ENCODE measurements at places on chromosomes 1 and 21.

DNA sequence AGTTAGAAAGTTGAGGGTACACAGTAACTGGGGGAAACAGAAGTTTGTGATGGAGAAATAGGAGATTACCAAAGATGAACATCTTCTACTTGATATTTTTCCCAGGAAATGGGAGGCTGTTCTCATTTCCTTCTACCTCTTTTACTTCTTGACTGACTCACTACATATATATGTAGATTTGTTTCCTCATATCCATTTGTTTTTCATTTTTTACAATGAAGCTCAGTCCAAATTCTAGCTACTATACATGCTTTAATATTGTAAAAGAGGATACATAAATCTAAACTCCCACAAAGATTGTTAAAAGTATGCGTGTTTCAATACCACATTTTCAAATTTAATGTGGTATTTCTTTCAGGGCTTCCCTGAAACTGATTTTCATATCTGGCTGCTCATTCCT is 366.6 kb upstream of the NCAM2 start:
- no peak for DNase-seq

GRCh38 chr1:14486401-14487201 is 111.9 kb upstream of the KAZN start:
- DNase-seq: no peak

GRCh38 chr1:192730198-192730597 is 78.6 kb upstream of the RGS2 start:
- no peak for DNase-seq

- DNase-seq: no peak
Observed at GRCh38 chr21:44647222-44647552, 973 bp downstream of the KRTAP10-11 start.

DNA sequence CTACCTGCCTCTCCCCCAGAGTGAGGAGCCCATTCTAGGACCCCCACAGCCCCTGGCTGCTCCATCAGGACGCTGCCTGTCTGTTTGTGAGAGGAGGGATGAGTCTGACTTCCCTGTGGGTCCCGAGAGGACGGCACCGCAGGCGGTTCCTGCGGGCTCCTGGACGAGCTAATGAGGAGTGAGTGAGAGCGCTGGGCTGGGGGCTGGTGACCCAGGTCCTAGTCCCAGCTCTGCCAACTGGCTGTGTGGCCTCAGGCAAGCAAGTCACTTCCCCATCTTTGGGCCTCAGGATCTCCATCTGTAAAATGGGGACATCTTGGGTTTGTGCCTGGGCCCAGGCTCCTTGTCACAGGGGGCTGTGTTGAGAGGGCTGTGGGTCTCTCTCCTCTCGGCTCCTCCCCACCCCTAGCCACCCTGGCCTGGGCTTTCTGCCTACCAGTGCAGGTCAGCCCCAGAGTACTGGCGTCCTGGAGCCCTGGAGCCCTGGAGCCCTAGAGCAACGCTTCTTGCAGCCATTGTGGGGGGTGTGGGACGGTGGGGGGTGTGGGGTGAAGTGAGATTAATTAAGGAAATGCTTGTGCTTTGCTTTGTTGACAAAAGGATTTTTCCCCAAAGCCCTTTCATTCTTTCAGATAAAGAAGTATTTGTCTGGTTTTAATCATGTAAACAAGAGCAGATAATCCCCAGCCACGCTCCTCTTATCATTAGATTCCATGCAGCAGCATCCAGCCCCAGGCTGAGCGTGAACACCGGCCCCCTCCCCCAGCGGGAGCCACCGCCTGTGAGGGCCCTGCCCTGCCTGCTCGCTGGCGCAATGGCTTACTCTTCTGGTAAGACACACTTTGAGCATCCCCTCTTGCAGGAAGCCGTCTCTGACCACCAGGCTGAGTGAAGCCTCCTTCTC is 26.8 kb downstream of the SLC1A7 start:
- DNase-seq: no peak

DNA sequence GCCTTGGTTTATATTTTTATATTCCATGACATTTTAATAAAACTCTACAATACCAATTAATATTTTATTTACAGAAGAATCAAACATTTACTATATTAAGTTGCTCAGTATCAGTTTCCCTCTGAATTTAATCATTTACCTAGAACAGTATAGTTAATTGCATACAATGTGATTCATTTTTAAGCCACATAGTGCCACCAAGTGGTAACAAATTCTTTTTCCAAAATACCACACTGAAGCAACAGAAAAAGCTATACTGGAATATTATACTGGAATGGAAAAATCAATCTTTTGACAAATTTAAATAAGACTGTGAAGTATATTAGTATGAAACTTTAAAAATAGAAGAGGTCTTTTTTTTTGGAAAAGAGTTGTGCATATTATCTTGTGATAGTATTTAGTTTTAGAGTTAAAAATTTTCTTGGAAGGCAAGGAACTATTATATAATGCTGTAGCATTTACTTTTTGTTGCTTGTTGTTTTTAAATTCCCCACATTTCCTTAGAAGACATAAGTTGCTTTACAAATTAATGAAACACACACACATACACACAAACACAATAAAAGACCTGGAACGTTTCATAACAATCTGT is 57.3 kb downstream of the ZNF644 start:
- DNase-seq: no peak

DNA sequence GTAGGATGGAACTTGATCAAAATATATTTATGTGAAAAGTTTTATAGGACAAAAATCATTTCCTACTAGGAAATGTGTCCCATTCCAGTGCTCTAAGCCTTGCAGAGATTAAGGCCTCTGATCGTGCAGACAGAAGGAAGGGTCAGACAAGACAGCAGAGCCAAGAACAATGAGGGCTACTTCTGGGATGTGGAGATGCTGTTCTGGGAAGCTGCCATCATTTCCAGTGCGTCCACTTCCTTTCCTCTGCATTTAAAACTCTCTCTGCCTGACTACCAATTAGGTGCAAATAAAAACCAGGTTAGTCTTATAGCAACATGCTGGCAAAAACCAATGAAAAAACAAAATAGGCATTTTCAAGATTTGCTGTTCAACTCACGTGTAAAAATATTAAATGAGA is 36.1 kb downstream of the BEND5 start:
- no peak for DNase-seq

GRCh38 chr1:202276081-202276715 is 65.5 kb downstream of the UBE2T start:
- DNase-seq: no peak

DNA sequence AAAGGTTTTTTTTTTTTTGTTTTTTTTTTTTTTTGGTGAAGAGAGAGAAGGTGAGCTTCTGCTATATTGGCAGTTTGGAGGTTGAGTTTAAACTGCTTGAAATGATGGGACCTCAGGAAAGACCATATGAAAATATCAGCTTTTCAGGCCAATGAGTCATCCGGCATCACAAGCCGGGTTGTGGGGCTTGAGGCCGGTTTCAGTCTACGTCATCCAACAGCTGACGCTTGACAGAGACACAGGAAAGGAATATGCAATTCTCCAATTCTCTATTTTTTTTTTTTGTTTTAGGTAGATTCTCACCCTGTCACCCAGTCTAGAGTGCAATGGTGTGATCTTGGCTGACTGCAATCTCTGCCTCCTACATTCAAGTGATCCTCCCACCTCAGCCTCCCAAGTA is 52.4 kb downstream of the KCNJ6 start:
- no peak for DNase-seq

DNA sequence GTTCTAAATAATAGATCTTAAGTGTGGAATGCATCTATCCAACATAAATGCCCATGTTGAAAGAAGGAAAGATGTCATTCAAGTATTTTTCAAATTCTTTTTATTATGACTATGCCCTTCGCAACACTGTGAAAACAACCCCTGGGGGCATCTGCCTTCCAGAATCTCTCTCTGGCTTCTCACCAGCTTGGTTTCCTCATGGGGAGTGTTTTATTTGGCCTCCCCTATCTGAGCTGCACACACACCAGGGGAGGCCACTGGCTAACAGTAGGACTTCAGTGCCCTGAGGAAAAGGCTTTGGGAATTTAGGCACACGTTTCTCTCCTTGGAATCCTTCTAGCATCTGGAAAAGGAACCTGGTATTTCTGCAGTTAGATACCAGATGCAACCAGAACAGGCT is 130.6 kb downstream of the EDEM3 start:
- DNase-seq: no peak

GRCh38 chr1:28021064-28021463 is 61.3 kb downstream of the XKR8 start:
- DNase-seq: no peak

DNA sequence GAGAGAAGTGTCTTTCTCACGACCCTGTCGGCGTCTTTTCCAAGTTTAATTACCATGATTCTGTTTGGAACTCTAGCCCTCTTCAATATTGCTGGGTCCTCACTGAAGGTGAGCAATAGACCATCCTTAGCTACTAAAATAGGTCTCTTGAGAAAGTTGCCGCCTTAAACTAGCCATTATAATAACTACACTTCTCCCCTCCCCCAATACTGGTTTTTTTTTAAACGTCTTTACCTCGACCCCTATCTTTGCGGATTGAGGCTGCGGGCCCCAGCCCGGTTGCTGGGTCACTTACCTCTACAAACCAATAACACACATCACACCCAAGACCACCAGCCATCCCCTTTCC is 672 bp downstream of the ENSA start:
- no peak for DNase-seq

DNA sequence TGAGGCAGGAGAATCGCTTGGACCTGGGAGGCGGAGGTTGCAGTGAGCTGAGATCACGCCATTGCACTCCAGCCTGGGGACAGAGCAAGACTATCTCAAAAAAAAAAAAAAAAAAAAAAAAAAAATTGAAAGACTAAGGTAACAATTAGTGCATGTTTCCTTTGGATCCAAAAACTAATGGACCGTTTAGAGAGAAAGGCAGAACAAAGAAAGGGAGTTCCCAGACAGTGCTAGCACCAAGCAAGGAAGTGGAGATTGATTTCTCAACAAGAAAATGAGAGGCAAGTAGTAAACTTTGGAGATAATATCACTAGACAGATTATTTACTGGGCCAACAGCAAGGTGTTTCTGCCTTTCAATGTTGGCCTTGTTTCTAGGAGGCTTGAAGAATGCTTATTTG is 24.2 kb downstream of the ATP1B1 start:
- no peak for DNase-seq

DNA sequence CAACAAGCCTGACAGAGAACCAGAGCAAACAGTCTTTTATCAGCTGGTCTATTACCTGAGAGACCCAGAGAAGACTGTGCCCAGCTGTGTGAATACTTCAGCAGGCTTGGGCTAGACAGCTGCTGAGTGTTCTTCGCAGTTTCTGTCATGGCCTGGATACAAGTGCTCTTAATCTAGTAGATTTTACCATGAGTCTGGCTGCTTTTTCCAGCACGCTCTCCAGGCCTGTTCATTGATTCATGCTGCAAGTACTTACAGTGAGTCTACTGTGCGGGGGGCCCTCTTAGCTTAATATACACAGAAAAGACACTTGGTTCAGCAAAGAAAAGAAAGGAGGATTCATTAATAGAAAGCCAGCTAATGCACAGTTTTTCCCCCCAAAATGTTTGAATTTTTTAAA is 48.5 kb downstream of the RGS7 start:
- DNase-seq: no peak

DNA sequence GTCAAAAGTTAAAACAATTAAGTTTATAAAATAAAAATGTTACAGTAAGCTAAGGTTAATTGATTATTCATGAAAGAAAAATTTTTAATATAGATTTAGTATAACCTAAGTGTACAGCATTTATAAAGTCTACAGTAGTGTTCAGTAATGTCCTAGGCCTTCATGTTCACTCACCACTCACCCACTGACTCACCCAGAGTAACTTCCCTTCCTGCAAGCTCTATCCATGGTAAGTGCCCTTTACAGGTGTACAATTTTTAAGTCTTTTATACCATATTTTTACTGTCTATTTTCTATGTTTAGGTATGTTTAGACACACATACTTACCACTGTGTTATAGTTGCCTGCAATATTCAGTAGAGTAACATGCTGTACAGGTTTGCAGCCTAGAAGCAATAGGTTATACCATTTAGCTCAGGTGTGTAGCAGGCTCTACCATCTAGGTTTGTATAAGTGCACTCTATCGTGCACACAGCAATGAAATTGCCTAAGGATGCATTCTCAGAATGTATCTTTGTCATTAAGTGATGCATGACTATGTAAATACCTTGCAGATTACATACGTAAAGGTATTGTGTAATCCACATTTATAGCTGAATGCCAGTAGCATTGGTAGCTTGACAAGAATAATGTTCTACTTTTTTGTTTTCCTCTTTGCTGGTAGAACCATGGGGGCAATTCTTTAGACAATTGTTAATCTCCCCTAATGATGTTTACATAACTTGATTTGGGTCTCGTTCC is 35.7 kb upstream of the GPR88 start:
- DNase-seq: no peak

GRCh38 chr1:228004331-228004855 is 2.4 kb upstream of the WNT3A start:
- no peak for DNase-seq

DNA sequence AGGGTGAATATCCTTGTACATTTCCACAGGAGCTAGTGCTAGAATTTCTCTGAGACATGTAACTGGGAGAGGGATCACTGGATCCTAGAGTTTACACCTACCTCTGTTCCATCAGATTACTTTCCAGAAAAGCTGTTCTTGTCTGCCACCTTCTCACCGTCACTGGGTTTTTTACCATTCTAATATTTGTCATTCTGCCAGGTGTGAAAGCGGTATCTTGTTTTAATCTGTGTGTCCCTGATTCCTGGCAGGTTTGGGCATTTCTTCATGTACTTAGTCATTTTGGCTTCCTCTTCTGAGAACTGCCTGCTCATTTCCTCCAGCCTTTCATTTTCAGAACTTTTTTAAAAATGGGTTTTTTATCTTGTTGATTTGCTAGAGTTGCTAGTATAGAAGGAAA is 5.1 kb downstream of the PMF1 start:
- DNase-seq: no peak

DNA sequence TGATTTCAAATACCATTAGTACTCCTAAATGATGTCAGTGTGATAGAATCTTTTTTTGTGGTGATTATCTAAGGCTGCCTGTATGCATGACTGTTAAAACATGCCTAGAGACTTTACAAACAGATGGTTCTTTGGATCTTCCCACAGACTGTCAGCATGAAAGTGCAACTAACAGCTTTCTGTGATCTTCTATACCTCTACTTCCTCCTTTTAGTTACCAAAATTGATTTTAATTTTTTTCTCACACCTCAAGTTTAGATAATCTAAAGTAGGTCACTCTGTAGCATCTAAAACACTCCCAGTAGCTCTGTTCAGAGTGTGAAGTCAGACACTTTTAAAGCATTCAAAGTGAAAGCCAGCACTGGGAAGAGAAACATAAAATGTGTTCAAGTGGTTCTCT is 534.5 kb downstream of the PTPRC start:
- DNase-seq: peak; percentile 55

Data from B cell (primary cell).